Esophagus muscularis mucosa (tissue), 4 donors: ENCODE measurements at places on chromosomes 6 and 20. TPM values are rescaled to one million over a fixed set of nuclear protein-coding genes. Genes with fewer than 3 reads are reported as not detected.

Gene AIF1
- 14.1 TPM for total RNA-seq

Gene BNIP5
- total RNA-seq = not detected

Gene BTNL2
- not detected for total RNA-seq

Gene NRSN1
- 1.2 TPM for total RNA-seq

Gene OR2B6
- not detected for total RNA-seq

Gene SLC52A3
- 2.2 TPM for total RNA-seq

Gene NKX2-2
- total RNA-seq = not detected

Gene F13A1
- 173 TPM for total RNA-seq

Gene GMEB2
- 16.3 TPM for total RNA-seq

Gene CAGE1
- total RNA-seq = not detected

Gene ELOVL2
- total RNA-seq = 0.42 TPM

Gene SLC22A3
- total RNA-seq = 20.4 TPM

Gene ISM1
- total RNA-seq = 2.1 TPM

Gene SYNCRIP
- 76.3 TPM for total RNA-seq

Gene TFB1M
- total RNA-seq = 13.4 TPM

Gene MOCS1
- 34.6 TPM for total RNA-seq
